CD4-positive, alpha-beta T cell treated with Interferon gamma for 1 hour (primary cell): ENCODE measurements at places on chromosomes 3 and 15.

DNA sequence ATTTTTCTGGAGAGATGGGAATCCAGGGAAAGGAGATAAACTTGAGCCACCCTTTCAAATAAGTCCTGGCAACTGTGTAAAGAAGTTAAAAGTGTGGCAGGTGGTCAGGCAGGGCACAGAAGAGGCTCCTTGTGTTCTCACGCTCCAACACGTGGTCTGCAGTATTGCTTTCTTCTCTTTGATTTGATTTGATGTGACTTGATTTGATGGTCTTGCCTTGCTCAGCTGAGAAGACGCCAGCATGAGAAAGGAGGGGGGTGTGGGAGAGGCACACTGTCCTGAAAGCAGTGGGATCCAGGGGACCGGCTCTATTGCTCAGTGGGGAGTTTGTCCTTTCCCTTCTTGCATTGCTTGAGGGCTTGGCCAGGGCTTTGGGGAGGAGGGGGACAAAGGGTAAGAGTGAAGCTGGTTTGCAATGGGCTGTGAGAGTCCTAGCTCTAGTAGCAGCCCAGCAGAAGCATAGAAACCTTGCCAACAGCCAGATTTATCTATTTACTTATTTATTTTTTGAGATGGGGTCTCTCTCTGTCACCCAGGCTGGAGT is 25.7 kb upstream of the NEO1 start:
- DNase-seq, result no peak

- DNase-seq, result no peak
Observed at GRCh38 chr3:124132813-124133212, 140.9 kb upstream of the ROPN1 start.

- DNase-seq, result no peak
Observed at GRCh38 chr3:116139641-116140040, 305.6 kb downstream of the LSAMP start.

DNA sequence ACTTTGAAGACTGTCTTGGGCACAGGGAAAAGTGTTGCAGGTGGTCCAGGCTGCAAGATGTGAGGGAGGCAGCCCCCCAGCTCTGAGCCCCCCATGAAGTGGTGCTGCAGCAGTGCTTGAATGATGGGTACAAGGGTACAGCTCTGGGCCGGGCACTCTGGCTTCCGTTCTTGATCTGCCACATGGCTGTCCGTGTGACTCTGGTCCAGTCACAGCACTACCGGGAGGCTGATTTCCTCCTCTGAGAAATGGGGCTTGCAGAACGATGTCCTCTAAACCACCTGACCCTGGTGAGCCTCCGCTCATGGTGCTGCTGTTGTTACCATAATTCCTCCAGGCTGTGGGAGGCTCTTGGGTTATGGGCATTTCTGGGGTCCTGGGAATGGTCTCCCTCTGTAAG is 75.1 kb downstream of the FBLN2 start:
- DNase-seq, result no peak

DNA sequence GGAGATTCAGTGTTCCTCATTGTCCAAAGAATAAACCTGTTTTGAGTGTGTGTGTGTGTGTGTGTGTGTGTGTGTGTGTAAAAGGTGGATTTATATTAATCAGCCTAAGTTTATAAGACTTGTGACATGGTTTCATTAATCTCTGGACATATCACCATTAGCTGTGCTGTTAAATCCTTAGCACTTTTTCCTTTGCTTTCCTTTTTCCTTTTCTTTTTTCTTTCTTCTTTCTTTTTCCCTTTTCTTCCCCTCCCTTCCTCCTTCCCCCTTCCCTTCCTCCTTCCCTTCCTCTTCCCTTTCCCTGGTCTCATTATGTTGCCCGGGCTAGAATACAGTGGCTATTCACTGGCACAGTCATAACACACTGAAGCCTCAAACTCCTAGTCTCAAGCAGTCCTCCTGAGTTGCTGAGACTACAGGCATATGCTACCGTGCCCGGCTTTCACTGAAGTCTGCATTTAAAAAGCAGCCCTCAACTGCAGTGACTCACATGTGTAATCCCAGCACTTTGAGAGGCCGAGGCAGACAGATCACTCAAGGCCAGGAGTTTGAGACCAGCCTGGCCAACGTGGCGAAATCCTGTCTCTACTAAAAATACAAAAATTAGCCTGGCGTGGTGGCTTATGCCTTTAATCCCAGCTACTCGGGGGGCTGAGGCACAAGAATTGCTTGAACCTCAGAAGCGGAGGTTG is 28.6 kb upstream of the ITPKA start:
- DNase-seq, result no peak

- DNase-seq, result peak; percentile 40
Observed at GRCh38 chr3:129315223-129315997, 36.7 kb downstream of the HMCES start.

- DNase-seq, result no peak
Observed at GRCh38 chr3:183583331-183584245, 28.1 kb upstream of the KLHL6 start.

DNA sequence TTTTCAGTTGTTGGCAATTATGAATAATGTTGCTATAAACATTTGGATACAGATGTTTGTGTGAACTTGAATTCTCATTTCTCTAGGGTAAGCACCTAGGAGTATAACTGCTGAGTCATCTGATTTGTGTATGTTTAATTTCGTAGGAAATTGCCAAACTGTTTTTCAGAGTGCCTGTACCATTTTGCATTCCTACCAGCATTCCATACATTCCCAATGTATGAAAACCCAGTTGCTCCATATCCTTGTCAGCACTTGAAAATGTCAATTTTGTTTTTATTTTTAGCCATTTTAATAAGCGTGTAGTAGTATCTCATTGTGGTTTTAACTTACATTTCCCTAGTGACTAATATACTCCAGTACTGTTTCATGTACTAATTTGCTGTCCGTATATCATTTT is 98.5 kb upstream of the TSC22D2 start:
- DNase-seq, result no peak
